Activated CD4-positive, alpha-beta T cell treated with anti-CD3 and anti-CD28 coated beads, Interleukin-2, amount 50 U/mL, for 4 hours (primary cell): ENCODE measurements at places on chromosomes 5 and 9.

GRCh38 chr9:83322438-83322837 is 215.8 kb downstream of the FRMD3 start:
- no peak for DNase-seq

DNA sequence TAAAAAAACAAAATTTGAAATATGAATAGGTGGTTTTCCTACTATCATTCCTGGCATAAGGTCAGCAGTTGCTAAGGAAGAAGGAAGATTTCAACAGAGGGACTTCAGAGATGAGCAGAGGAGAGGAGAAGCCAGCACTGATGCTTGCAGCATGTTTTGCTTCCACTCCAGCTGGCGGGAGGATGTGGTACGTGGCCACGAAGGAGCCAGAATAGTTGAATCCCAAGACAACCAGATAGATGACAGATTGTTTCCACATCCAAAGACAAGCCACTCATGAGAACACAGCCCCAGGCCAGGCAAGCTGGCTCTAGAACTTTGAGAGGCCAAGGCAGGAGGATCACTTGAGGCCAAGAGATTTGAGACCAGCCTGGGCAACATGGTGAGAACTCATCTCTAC is 15.1 kb downstream of the TIMD4 start:
- no peak for DNase-seq

GRCh38 chr9:8078641-8079140 is 279.1 kb upstream of the DMAC1 start:
- DNase-seq = no peak

DNA sequence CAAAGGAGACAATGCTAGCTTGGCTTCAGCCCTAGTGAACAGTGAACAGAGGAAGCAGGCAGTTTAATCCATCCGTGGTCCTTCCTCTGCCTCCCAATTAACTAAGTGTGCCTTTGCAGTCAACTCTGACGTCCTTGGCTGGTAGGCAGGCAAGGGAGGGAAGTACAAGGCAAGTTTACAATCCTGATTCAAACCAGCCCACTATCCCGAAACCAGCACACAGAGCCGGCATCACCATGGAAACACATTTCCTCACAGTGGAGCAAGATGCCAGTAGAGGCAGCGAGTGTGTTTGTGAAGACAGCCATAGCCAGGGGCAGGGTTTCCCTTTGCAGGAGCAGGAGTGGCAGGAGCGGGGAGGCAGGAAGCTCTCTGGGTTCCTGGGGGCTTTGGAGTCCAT is 73.9 kb downstream of the GOLPH3 start:
- no peak for DNase-seq

GRCh38 chr5:124995421-124995820 is 249.0 kb upstream of the ZNF608 start:
- no peak for DNase-seq
